ENCODE measurements at places on chromosomes 3 and 15. TPM values are rescaled to one million over a fixed set of nuclear protein-coding genes. Genes with fewer than 3 reads are reported as not detected.

GRCh38 chr3:10170915-10171478 is 6.3 kb downstream of the IRAK2 start:
- no peak for DNase-seq

Gene CMC1
- 4.2 TPM for total RNA-seq

- DNase-seq, result no peak
These were observed 101.4 kb upstream of the GOLIM4 start for GRCh38 chr3:168197162-168197561.

DNA sequence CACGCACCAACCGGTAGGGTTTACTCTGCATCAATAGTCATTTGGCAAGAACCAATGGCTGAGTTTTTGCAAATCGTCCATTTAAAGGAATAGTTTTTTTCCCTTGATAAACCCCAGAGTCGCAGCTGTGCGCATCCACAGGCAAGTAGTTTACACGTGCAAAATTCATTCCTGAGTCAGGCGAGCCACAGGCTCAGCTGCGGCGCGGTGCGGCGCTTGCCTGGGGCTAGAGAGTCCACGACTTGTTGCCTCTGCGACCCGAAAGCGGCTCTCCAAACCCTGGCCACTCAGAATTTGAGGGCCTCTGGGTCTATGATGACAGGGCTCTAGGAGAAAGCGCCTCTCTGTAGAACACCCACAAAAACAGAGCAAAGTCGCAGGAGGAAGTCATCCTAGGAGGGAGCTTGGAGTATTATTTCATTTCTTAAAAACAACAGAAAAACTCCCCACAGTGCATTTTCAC is 36.7 kb downstream of the ZIC4 start:
- DNase-seq, result no peak

Gene LNP1
- total RNA-seq, result 10.8 TPM

Gene NMNAT3
- 73.6 TPM for total RNA-seq

DNA sequence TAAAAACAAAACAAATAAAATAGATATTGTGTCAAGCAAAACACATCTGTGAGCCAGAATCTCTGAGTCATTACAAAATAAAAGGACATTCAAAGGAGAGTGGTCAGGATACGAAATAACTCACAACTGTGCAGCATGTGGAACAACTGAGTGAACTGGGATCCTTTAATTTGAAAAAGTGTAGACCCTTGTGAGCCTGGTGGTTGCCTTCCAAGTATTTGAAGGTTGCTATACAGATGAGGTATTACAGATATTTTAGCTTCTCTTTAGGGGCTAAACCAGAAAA is 26.7 kb downstream of the KCNMB2 start:
- DNase-seq, result no peak

Measured in Caki2 (cell line).